ENCODE measurements at places on chromosomes 4 and X.

DNA sequence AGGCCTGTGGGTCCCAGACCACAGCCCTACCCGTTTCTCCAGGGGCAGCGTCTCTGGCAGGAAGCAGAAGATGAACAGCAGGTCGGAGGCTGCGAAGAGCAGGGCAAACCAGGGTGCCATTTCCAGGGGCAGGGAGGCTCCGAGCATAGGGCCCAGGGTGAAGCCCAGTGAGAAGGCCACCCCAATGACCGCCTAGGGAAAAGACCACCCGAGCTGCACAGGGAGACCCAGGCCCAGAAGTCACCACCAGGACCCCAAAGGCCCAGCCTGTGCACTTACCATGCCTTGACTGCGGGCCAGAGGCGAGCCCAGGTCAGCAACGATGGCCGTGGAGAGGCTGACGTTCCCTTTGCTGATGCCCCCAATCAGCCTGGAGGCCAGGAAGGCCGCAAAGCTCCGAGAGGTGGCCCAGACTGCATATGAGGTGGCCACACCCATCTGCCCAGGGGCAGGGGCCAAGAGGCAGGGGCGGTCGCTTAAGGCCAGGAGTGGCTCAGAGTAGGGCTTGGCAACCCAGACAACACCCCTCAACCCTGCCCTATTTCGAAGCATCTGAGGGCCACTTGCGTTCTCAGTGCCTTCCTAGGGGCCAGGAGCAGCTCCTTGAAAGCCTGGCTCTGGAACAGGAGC lies 30.8 kb downstream of the NOP14 start:
- no peak for DNase-seq

- peak; percentile 43 for DNase-seq
Measured at GRCh38 chrX:49000636-49001035, 1.4 kb downstream of the GRIPAP1 start.

GRCh38 chr4:164880489-164881262 lies 3.7 kb downstream of the APELA start:
- DNase-seq, result no peak

DNA sequence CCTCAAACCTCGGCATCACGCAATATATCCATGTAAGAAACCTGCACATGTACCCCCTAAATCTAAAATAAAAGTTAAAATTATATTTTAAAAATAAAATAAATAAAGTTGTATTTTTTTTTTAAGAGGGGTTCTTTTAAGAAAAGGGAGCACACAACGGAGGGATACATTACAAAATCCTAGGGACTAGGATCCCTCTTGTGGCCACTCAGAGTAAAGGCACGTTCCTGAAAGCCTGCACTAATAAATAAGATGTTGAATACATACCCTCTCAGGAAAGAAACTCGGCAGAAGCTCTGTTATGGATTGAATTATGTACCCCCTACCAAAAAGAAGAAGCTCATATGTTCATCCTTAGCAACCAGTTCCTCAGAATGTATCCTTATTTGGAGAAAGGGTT lies 50.9 kb upstream of the PRDX4 start:
- peak; percentile 2 for DNase-seq

DNA sequence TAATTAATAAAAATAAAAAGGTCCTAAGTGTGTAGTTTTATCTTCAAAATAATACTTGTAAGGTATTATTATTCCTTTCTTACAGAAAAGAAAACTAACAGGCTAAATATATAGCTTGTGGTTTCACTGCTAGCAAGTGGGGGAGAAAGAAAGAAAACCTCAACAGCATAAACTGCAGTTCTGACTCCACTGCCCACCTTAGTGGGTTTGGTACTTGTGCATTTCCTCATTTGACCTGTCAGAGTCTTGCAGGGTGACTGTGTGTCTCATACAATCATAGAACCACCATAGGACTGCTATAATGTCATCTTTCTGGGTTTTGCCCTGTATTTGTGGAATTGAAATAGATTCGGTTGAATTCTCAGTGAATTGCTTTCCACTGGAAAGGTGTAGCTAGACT lies 94.7 kb upstream of the PUDP start:
- no peak for DNase-seq

DNA sequence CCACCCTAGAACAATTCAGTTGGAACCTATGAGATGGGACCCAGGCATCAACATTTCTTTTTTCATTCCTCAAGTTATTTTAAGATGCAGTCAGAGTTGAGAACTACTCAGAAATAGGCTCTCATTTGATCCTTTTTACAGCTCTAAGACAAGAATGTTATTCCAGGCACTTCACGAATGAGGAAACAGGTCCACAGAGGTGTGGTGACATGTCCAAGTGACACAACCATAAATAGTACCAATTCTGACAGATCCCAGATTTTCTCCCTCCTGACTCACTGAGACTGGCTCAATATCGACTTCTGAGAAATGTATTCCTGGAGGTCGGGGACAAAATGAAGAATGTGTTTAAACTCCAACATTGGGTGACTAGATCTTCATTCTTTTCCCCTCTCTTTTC lies 11.1 kb downstream of the TCEANC start:
- no peak for DNase-seq

DNA sequence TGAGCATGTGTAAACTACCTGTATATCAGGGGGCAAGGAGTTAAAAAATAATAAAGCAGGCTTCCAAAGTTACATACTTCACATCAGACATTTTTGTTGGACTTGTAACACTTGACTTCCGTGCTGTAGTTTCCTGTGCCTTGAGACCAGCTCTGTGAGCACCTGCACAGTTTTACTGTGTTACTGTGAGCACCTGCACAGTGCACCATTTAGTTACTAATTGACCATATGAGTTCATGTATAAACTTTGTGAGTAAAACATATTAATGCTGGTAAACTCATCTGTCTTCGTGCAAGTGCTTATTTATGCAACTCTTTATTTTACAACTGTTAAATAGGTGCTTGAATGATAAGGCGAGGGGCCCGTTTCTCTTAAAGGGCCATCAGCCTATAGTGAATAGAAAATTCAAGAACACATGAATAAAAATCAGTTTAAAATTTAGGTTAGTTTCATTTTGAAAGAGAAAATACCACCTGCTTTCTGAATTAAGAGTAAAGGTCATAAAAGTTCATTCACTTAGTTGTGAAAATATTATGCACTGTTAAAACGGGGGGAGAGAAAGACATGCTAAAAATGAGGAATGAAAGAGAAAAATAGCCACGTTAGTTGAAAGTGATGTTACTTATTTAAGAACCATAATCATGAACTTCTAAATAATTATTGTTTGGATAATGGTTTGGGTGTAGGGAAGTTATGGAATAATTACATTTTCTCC lies 42.4 kb downstream of the USP9X start:
- DNase-seq, result no peak

- no peak for DNase-seq
Measured at GRCh38 chr4:69362351-69362750, 82.1 kb downstream of the UGT2B28 start.
